Right ventricle myocardium inferior (tissue), 1 donor: ENCODE measurements at places on chromosomes 5 and 9. TPM values are rescaled to one million over a fixed set of nuclear protein-coding genes. Genes with fewer than 3 reads are reported as not detected.

GRXCR2 gene
- 5.5 TPM for total RNA-seq

MARVELD2 gene
- total RNA-seq = 1.5 TPM

VAV2 gene
- total RNA-seq = 7.6 TPM

ASPN gene
- 5.7 TPM for total RNA-seq

PCDHA13 gene
- not detected for total RNA-seq

CERCAM gene
- 7.8 TPM for total RNA-seq

HK3 gene
- 6.4 TPM for total RNA-seq

PPP3R2 gene
- total RNA-seq = not detected

TUSC1 gene
- 14.1 TPM for total RNA-seq

INSL4 gene
- not detected for total RNA-seq

TMOD1 gene
- 192 TPM for total RNA-seq

CCL28 gene
- total RNA-seq = 0.81 TPM

GDA gene
- 3.1 TPM for total RNA-seq

SPDL1 gene
- 4.6 TPM for total RNA-seq

DCANP1 gene
- not detected for total RNA-seq

FYB1 gene
- total RNA-seq = 4.7 TPM

PCA3 gene
- total RNA-seq = not detected

DCP2 gene
- total RNA-seq = 18.1 TPM

LCP2 gene
- 6.7 TPM for total RNA-seq

PCDHGC4 gene
- total RNA-seq = 2.4 TPM

OTP gene
- total RNA-seq = not detected
